ENCODE measurements at places on chromosomes 6 and 20. TPM values are rescaled to one million over a fixed set of nuclear protein-coding genes. Genes with fewer than 3 reads are reported as not detected.

The RAB22A gene
- 19.7 TPM for total RNA-seq

The SULF2 gene
- 34.4 TPM for total RNA-seq

The TFAP2D gene
- total RNA-seq, result not detected

The CLPSL1 gene
- total RNA-seq, result not detected

The ACSS1 gene
- 0.89 TPM for total RNA-seq

The ENPP3 gene
- total RNA-seq, result not detected

The LGSN gene
- total RNA-seq, result not detected

The ARMH2 gene
- total RNA-seq, result not detected

The CD109 gene
- 58.7 TPM for total RNA-seq

The PSMB8 gene
- total RNA-seq, result 31.2 TPM

The HSPA12B gene
- total RNA-seq, result not detected

The FRS3 gene
- 1.2 TPM for total RNA-seq

The C6orf132 gene
- 2.5 TPM for total RNA-seq

The FAM209A gene
- not detected for total RNA-seq

The KIF25 gene
- 0.14 TPM for total RNA-seq

The DDO gene
- total RNA-seq, result 0.23 TPM

The SPEF1 gene
- not detected for total RNA-seq

The LAMA4 gene
- total RNA-seq, result 174 TPM

The POLR3F gene
- total RNA-seq, result 13.3 TPM

The FUT9 gene
- total RNA-seq, result not detected

The DTNBP1 gene
- 7.5 TPM for total RNA-seq

The ZKSCAN3 gene
- total RNA-seq, result 6.2 TPM

The FKBP1C gene
- total RNA-seq, result 0.46 TPM

The TNFRSF21 gene
- total RNA-seq, result 12.8 TPM

The RALGAPA2 gene
- 11.3 TPM for total RNA-seq

The RAB44 gene
- total RNA-seq, result not detected

The TINAG gene
- total RNA-seq, result not detected

The HDGFL1 gene
- total RNA-seq, result not detected

The TRIM10 gene
- not detected for total RNA-seq

Measured in smooth muscle cell of the umbilical artery (primary cell).